Esophagus squamous epithelium (tissue), 5 donors: ENCODE measurements at places on chromosomes 16 and 17.

GRCh38 chr16:81632392-81633146, 146.5 kb upstream of the PLCG2 start:
- no peak for DNase-seq

- no peak for DNase-seq
Observed at GRCh38 chr17:79298799-79299198, 224.2 kb downstream of the ENGASE start.

GRCh38 chr16:77916111-77916510, 106.2 kb upstream of the CLEC3A start:
- DNase-seq, result no peak

- no peak for DNase-seq
Observed at GRCh38 chr17:69239611-69240600, 11.3 kb upstream of the ABCA10 start.

DNA sequence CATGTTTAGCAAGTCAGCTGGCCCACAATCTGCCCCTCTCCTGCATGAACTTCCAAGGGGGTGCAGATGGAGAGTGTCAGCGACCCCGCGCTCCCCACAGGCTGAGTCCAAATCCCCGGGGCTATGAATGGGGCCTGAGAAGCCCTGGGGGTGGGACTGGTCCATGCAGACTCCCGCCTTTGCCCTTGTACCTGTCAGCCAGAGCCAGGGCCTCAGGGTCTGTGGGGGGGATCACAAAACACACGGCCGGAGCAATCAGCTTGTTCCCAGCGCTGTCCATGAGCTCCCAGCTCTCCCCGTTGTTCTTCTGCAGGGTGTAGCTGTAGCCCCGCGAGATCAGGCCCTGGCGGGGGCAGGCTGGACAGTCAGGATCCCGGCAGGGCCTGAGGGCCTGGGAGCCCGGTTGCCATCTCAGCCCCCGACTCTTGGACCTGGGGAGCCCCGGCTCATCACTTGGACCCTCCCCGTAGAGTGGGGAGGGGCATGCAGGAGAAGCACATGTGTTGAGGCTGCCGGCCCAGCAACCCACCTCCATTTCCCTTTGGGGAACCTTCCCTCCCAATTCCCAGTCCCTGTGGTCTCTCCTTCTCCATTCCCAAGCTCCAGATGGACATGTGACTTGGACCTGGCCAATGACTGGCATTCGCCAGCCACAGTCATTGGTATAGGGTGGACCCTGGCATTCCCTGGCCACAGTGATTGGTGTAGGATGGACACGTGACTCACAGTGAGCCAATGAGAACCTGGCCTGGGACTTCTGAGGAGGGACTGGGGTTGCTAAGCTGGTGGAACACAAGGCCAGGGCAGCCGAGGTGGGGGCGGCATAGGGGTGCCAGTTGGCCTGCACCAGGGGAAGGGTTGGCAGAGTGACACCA, 42.4 kb downstream of the PPL start:
- no peak for DNase-seq

- no peak for DNase-seq
Observed at GRCh38 chr16:84414789-84415326, 46.5 kb downstream of the ATP2C2 start.

GRCh38 chr17:48030531-48030930, 7.1 kb downstream of the COPZ2 start:
- DNase-seq, result no peak

GRCh38 chr16:88911136-88911945, 44.9 kb upstream of the PABPN1L start:
- no peak for DNase-seq

GRCh38 chr16:17439580-17439979, 31.2 kb downstream of the XYLT1 start:
- DNase-seq, result no peak

- DNase-seq, result no peak
Observed at GRCh38 chr16:23863511-23864422, 28.0 kb downstream of the PRKCB start.

- DNase-seq, result no peak
Observed at GRCh38 chr17:76742958-76743357, 5.0 kb downstream of the MFSD11 start.

- DNase-seq, result no peak
Observed at GRCh38 chr17:21815352-21816063, 123.2 kb downstream of the KCNJ18 start.

DNA sequence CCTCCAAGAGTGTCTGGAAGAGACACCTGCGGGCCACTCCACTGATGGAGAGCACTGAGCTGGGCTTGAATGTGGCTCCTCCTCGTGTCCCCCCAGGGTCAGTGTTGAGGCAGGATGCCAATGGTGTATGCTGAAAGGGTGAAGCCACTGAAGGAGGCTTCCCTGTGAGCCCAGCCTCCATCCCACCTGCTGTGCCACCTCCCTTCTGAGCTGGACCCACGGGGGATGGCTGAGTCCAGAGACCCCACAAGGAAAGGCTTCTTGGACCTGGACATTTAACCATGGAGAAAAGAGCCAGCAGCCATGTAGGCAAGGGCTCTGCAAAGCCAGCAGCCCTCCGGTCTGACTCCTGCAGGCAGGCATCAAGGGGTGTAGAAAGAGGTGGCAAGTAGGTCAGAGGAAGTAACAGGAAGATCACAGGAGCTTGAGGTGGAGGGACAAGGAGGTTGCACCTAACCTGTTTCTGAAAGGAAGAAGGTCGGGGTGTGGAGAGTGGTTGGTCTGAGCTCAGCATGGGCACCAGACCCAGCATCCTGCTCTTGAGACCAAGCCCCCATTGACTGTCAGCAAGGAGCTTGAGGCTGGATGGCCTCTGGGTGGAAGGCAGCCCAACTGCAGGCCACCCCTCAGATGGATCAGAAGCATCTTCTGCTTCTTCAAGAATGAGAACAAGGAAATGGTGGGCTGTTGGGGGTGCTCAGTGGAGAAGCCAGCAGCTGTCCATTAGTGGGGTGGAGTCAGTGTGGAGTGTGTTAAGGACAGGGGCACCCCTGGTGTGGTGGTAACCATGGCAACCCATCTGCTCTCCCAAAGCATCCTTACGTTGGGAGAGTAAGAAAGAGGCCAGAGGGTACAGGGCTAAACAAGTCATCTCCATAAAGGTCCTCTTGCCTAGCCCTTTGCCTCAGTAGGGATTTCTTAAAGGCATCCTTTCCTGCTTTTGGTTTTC, 80.7 kb downstream of the PLD6 start:
- DNase-seq, result no peak

- no peak for DNase-seq
Observed at GRCh38 chr17:74601944-74602572, 10.0 kb upstream of the CD300LD start.

- no peak for DNase-seq
Observed at GRCh38 chr16:89152831-89153700, 18.5 kb upstream of the CDH15 start.

GRCh38 chr17:29151567-29151966, 28.6 kb downstream of the MYO18A start:
- no peak for DNase-seq

DNA sequence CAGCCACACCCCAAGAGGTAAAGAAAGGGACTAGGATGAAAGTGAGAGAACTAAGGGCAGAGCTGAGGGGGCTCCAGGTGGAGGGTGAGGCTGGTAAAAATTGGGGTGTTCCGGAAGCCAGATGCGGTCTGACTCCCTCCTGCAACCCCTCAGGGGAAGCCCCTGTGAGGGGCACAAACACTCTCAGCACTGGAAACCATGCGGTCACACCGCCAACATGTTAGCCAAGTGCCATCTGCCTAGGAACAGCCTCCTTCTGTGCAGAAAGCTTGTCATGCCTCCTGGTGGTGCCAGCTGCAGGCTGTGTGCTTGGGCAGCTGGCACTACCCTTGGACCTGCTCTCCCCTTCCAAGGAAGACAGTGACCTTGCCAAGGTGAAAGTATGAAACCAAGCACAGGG, 83.5 kb upstream of the RPL38 start:
- no peak for DNase-seq

DNA sequence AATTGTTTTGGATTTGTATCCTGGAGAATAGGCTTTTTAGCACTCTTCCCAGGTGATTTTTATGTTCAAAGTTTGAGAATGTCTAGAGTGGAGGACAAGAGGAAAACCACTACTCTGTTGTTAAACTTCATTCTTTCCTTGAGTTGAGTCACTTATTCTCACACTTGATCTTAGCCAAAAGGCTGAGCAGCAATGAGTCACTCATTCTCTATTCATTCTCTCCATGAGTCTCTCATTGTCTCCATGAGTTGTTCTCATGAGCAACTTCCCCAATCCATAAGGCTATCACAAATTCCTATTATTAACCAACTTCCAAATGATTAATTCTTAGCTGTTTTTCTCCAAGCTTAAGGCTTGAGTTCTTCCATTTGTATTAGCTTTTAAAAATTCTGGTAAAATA, 1393.3 kb downstream of the CDH8 start:
- no peak for DNase-seq

DNA sequence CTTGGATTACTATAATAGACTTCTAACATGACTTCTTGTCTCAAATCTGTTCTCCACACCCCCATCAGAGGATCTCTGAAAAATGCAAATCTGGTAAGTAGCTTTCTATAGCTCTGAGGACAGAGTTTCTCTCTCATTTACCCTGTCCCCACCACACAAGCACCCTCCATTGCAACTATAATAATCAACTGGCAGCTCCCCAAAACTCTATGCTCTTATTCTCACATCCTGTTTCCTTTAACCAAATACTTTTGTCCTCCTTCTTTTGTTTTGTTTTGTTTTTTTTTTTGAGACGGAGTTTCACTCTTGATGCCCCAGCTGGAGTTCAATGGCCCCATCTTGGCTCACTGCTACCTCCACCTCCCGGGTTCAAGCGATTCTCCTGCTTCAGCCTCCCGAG, 73.4 kb downstream of the HELZ start:
- no peak for DNase-seq

- DNase-seq, result no peak
Observed at GRCh38 chr17:78143214-78144146, 2.7 kb upstream of the C17orf99 start.

DNA sequence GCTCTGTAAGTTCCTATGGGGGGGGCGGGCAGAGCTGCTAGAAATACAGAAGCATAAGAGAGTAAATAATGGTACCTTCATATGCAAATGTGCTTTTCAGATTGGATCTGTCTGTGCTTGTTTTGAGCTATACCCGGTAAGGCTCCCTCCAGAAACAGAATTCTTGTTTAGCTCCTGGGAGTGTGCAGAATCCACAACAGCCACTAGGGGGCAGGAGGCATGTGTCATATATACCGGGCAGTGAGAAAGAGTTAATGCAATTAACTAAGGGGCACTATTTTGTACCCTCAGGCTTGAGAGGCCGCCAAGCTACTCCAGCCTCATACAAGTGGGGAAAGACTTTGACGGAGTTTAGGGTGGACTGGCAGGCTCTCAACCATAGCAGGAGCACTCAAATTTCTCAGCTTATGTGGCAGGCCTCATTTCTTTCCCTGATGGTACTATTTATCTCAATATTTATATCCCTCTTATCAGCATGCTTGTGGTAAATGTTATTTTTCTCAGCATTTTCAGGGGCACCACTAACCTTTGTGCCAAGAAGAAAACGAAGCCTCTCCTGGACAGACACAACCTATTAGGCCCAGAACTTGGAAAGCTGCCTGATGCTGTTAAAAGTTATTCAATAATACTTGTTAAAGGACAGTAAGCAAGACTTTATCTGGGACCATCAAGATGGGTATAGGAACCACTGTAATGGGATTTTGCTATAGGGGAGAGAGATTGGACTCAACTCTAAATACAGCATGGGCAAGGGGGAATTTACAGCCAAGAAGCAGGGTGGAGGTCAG, 10.7 kb upstream of the CENPV start:
- no peak for DNase-seq

DNA sequence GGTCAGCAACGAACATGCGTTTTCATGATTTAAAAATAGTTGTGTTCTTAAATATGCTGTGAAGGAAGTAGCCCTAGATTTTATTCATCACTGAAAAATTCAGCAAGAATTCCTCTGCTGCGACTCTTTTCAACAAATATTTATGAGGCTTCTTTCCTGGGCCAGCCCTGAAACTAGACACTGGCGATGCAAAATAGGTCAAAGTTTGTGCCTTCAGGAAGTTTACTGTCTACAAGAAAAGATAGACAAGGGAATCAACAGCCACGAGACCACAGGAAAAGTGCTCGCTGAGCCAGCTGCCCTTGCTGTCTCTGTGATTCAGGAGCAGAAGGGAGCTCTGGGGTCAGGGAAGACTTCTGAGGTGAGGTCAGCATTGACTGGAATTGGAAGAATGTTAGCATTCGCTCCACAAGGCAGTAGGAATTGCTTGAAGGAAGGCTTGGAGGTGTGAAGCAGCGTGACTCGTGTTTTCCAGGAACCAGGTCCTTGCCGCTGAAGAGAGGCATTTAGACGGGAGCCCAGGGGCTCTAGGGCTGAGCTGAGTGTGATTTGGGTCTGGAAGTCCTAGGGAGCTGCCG, 1.9 kb upstream of the RPL26 start:
- no peak for DNase-seq

DNA sequence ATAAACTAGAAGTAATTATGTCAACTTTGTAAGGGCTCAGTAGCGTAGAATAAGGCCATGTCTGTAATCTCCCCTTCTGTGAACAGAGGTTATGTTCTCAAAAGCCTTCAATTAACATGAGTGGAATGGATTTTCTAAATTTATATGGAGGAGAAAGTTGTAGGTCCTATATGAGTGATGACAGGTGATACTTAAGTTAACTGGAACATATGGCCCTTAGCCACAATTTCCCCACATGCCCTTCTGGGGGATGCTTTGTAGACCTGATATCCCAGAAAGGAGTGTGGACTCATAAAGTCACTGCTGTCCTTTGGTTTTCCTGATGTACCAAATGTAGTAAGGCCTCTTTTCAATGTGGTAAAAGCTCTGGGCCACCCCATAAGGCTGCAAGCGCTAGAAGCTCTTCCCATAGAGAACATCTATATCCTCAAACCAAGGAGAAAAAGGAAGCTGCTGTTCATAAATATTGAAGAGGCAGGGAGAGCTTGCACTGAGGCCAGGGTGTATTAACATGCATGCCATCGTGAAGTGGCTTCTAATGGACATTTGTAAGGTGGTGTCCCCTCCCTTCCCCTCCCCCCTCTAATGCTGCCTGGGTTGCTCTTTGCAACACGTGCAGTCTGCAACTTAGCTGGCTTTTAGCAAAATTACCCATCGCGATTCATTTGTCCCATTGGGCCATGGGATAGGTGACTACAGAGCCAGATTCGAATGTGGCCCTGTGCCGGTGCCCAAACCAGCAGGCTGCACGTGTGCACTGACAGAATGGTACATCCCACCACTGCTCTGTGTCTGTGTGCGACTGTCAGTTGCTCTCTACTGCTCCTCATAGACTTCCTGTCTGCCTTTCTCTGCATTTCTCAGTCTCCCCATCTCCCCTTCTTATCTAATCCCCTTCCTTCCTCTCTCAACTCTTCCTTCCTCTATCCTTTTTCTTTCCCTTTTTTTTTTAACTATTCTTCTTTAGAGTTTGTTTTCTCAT, 269.0 kb downstream of the WWOX start:
- DNase-seq, result no peak

- no peak for DNase-seq
Observed at GRCh38 chr17:28293994-28294393, 25.0 kb upstream of the TMEM97 start.
